ENCODE measurements at places on chromosomes 12 and 14.

DNA sequence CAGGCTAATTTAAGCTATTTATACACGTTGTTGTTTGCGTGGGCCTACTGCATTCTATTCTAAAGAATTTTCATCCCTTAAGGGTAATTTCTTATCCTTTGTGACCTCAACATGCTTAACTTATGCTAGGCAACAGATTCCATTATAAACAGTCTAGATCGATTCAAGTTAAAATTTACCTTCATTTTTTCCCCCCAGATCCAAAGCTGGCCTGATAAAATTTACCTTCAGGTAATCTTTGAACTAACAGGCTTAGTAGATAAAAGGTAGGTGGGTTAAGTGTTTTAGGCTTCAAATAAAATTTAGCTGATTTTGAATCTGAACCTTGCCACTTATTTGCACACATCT, 389 bp upstream of the CCNB1IP1 start:
- H3K4me3 ChIP-seq: peak overlapping the region; percentile 66
- H3K36me3 ChIP-seq: peaks cover 7% of the 10 kb centered on the region
- no peaks in the 10 kb centered on the region for H3K27me3 ChIP-seq
- H3K27ac ChIP-seq: peak overlapping the region; percentile 86
- no peak for DNase-seq
- peaks cover 41% of the 10 kb centered on the region for H3K4me1 ChIP-seq

- H3K27me3 ChIP-seq: no peaks in the 10 kb centered on the region
- peaks cover 5% of the 10 kb centered on the region for H3K4me1 ChIP-seq
- DNase-seq: no peak
- H3K27ac ChIP-seq: peak overlapping the region; percentile 97
- H3K36me3 ChIP-seq: peaks cover 25% of the 10 kb centered on the region
- no peak overlapping the region for H3K4me3 ChIP-seq
Observed at GRCh38 chr14:103555559-103556337, 6.7 kb downstream of the BAG5 start.

DNA sequence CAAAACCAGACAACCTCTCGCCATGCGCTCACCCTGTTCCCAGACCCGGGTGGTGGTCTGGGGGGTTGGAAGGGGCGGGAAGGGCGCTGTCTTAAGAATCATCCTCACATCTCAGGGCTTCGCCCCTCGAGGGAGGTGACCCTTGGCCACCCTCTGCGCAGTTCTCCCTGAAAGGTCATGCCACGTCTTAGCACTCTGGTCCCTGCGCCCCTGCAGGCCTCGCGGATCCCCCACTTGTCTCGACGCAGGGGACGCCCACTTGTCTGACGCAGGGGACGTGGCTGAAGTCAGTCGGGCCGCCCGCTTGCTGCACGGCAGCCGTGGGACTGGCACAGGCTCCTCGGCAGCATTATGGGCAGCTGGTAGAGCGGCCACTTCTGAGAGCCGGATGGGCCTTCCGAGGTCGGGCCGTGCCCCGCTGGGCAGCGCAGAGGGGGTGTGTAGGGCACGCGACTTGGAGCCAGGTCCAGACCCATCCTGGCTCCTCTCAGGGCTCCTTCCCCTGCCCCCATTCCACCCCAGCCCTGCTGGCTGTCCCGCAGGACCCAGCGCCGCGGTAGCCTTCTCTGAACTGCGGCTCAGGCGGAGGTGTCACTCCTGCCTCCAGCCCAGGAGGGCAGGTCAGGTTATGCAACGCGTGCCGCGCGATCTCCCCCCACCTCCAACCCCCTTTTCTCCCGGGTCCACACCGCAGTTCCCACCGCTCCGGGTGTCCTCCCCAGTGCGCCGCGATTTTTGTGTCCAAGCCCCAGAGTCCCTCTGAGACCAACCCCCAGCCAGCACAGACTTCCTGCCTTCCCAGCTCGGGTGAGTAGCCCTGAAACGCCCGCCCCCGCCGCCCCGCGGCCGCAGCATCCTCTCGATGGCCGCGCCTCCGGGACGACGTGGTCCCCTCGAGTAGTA, 40.9 kb upstream of the CAPRIN2 start:
- H3K36me3 ChIP-seq: no peaks in the 10 kb centered on the region
- H3K4me1 ChIP-seq: peaks cover 20% of the 10 kb centered on the region
- H3K27ac ChIP-seq: peak overlapping the region; percentile 49

- H3K36me3 ChIP-seq: peaks cover 3% of the 10 kb centered on the region
- peaks cover 5% of the 10 kb centered on the region for H3K4me1 ChIP-seq
- H3K27ac ChIP-seq: peak overlapping the region; percentile 91
- H3K4me3 ChIP-seq: peak overlapping the region; percentile 96
- no peaks in the 10 kb centered on the region for H3K27me3 ChIP-seq
Observed at GRCh38 chr14:74763803-74764531, 851 bp downstream of the YLPM1 start.

GRCh38 chr12:11777451-11777850, 128.0 kb downstream of the ETV6 start:
- no peaks in the 10 kb centered on the region for H3K36me3 ChIP-seq
- H3K27ac ChIP-seq: peak overlapping the region; percentile 78
- peaks cover 99% of the 10 kb centered on the region for H3K4me1 ChIP-seq
- no peaks in the 10 kb centered on the region for H3K27me3 ChIP-seq

- H3K36me3 ChIP-seq: no peaks in the 10 kb centered on the region
- peak overlapping the region; percentile 91 for H3K27ac ChIP-seq
- H3K27me3 ChIP-seq: no peaks in the 10 kb centered on the region
- DNase-seq: peak; percentile 96
- peak overlapping the region; percentile 25 for H3K4me3 ChIP-seq
Observed at GRCh38 chr14:64721391-64721791, 17.2 kb downstream of the PLEKHG3 start.

DNA sequence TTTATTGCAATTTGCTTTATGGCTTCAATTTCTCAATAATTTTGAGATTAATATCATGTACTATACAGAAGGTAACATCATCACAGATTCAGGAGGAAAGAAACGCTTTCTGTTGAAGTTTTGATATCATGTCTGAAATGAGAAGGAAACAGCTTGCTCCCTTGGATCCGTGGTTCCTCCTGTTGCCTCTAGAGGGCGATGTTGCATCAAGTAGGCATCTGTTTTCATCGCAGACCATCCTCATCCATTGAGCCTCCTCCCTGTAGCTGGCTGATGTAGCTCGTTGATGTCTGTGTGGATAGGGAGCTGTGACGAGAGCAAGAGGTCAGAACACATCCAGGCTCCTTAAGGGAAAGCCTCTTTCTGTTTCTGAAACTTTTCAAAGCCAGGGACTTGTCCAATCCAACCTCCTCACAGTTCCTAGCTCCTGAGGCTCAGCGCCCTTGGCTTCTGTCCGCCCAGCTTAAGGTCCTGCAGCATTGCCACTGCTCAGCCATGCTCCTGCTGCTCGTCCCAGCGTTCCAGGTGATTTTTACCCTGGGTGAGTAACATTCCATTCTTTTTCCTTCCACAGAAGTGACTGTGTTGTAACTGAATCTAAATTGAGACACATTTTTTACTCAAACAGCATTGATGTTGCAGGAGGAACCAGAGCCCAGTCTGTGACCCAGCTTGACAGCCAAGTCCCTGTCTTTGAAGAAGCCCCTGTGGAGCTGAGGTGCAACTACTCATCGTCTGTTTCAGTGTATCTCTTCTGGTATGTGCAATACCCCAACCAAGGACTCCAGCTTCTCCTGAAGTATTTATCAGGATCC, 304.8 kb upstream of the OR4E1 start:
- no peak for DNase-seq
- no peak overlapping the region for H3K4me3 ChIP-seq
- H3K36me3 ChIP-seq: no peaks in the 10 kb centered on the region
- H3K27me3 ChIP-seq: no peaks in the 10 kb centered on the region
- no peaks in the 10 kb centered on the region for H3K4me1 ChIP-seq

DNA sequence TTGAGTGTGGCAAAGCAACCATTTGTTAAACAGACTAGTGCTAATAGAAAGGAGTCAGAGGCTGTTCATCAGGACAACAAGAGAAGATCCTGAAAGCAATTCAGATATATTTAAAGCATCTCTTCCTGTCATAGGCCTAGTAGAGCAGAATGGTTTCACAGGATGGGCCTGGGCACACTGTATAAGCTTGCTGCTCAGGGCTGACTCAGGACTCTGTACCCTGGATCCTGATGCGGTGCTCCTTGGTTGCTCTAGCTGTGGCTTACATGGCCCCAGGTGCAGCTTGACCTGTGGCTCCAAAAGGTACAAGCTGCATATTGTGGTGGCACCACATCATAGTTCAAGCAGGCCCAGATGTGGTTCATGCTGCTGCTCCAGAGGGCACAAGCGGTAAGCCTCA, 313.4 kb downstream of the ETNK1 start:
- H3K4me1 ChIP-seq: no peaks in the 10 kb centered on the region
- no peaks in the 10 kb centered on the region for H3K36me3 ChIP-seq
- DNase-seq: no peak
- no peak overlapping the region for H3K4me3 ChIP-seq
- H3K27ac ChIP-seq: no peak overlapping the region

- DNase-seq: no peak
- H3K27ac ChIP-seq: no peak overlapping the region
- H3K4me1 ChIP-seq: no peaks in the 10 kb centered on the region
- H3K27me3 ChIP-seq: no peaks in the 10 kb centered on the region
- no peak overlapping the region for H3K4me3 ChIP-seq
Observed at GRCh38 chr12:91633734-91634357, 451.2 kb upstream of the DCN start.

DNA sequence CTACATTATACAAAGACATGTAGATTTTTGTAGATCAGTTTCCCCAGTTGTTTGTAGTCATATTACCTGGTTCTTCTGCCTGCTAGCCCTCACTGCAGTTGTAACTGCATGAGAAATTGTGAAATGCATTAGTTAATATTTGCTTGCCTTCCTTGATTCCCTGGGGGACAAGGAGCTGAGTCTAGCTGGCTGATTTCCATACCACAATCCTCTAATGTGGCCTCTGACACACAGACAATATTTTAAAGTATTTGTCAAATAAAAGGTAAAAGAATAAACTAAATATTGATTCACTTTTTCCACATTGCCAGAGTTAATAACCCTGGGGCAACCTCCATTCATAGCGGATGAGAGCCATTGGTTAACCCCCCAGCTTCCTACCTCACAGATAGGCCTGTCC, 128.8 kb upstream of the TMEM132C start:
- H3K36me3 ChIP-seq: no peaks in the 10 kb centered on the region
- H3K4me3 ChIP-seq: no peak overlapping the region
- no peak overlapping the region for H3K27ac ChIP-seq

GRCh38 chr14:81523616-81524015, 10.0 kb downstream of the SEL1L start:
- H3K27me3 ChIP-seq: no peaks in the 10 kb centered on the region
- no peak overlapping the region for H3K4me3 ChIP-seq
- peaks cover 40% of the 10 kb centered on the region for H3K36me3 ChIP-seq

GRCh38 chr12:12645485-12645884, 33.8 kb downstream of the CREBL2 start:
- DNase-seq: no peak
- H3K27ac ChIP-seq: no peak overlapping the region
- H3K27me3 ChIP-seq: no peaks in the 10 kb centered on the region

DNA sequence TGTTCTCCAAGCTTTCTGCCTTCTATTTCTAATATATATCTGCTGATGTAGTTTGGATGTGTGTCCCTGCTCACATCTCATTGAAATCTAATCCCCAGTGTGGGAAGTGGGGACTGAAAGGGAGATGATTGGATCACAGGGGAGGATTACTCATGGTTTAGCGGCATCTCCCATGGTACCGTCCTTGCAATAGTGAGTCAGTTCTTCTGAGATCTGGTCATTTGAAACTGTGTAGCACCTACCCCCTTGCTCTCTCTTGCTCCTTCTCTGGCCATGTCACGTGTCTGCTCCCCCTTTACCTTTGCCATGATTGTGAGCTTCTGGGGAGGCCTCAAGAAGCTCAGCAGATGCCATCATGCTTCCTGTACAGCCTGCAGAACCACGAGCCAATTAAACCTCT, 26.2 kb upstream of the ALX1 start:
- no peaks in the 10 kb centered on the region for H3K4me1 ChIP-seq
- DNase-seq: no peak
- no peaks in the 10 kb centered on the region for H3K27me3 ChIP-seq
- H3K4me3 ChIP-seq: no peak overlapping the region
- no peaks in the 10 kb centered on the region for H3K36me3 ChIP-seq

GRCh38 chr12:6635856-6636531, at the start of gene LPAR5:
Gene LPAR5 (minus strand): TSS chr12:6635959. CDS start chr12:6621248, 14,711 bp downstream.
- DNase-seq: peak; percentile 54
- H3K36me3 ChIP-seq: no peaks in the 10 kb centered on the region
- no peaks in the 10 kb centered on the region for H3K27me3 ChIP-seq
- H3K27ac ChIP-seq: no peak within 1 kb of the TSS

- H3K4me1 ChIP-seq: peaks cover 5% of the 10 kb centered on the region
- H3K27ac ChIP-seq: no peak overlapping the region
- no peaks in the 10 kb centered on the region for H3K27me3 ChIP-seq
- no peaks in the 10 kb centered on the region for H3K36me3 ChIP-seq
Observed at GRCh38 chr12:54173066-54173726, 15.6 kb downstream of the SMUG1 start.

DNA sequence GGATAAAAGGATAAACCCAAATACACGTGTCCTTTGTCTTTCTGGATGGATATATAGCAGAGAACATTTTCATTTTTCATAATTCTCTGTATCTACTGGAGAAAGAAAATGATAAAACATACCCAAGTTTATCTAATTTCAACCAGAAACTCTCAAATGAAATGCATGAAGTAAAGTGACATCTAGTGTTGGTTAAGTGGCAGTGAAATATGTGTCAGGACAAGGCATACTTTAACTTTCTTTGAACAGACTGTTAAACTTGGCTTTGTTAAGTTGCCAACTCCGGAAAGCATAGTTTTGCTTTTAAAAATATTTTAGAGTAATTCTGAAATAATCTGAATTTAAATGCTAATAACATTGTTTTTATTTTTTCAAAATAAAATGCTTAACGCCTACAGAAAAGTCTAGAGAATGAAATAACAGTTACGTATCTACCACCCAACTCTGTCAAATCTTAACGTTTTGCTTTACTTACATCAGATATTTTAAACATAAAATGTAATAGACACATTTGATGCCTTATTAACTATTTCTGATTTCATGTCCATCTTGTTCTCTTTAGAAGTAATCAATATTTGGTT, 25.2 kb upstream of the NTN4 start:
- no peaks in the 10 kb centered on the region for H3K36me3 ChIP-seq
- no peaks in the 10 kb centered on the region for H3K27me3 ChIP-seq
- H3K27ac ChIP-seq: no peak overlapping the region

DNA sequence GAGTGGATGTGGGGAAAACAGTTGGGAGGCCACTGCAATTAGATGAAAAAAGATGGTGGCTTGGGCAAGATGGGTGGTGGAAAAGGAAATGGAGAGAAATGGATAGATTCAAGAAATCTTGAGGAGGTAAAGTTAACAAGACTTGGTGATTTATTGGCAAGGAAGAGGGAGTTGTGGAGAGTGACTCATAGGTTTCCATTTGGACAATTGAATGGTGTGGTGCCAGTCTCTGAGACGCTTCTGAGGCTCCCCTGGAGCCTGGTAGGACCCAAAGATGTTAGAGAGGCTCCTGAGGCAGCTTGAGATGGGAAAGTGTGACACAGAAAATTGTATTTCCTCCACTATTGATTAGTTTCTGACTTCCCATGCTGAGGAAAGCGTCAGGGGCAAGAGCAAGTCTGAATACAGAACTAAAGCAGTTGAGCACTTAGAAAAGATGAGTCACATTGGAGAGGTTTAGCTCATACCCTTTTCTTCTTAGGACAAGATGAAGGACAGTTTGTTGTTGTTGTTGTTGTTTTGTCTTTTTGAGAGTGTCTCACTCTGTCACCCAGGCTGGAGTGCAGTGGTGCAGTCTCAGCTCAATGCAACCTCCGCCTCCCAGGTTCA, 4.5 kb downstream of the PRPF40B start:
- no peaks in the 10 kb centered on the region for H3K4me1 ChIP-seq
- H3K4me3 ChIP-seq: no peak overlapping the region
- H3K36me3 ChIP-seq: peaks cover 16% of the 10 kb centered on the region
- H3K27me3 ChIP-seq: no peaks in the 10 kb centered on the region
- H3K27ac ChIP-seq: no peak overlapping the region

Data from tibial artery (tissue), 4 donors.